ENCODE measurements at places on chromosomes 5 and 9. TPM values are rescaled to one million over a fixed set of nuclear protein-coding genes. Genes with fewer than 3 reads are reported as not detected.

GRCh38 chr9:79673614-79674013 lies 101.8 kb downstream of the TLE4 start:
- DNase-seq, result no peak

DNA sequence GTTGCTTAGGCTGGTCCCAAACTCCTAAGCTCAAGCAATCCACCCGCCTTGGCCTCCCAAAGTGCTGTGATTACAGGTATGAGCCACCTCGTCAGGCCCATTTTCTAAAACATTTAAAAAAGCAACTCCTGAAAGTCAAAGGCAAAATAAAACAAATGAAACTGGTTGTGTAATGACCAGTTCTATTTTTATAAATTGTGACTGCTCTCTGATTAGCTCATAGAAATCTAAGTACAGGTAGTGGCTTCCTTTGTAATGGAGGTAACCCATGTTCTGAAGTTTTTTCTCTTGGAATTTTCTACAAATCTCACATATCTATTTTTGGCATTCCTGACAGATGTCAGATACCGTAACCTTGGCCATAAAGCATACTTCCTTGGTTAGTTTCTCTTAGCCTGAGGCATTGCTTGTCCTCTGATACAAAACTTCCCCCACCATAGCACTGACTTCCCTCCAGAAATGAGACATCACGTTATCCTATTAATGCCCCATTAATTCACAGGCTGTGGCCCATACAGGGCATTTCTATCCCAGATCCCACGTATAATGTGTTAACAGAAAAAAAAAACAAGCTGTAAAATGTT lies 14.1 kb upstream of the AK3 start:
- DNase-seq, result no peak

Gene ADAMTS6
- 15.5 TPM for total RNA-seq

Gene TMEM8B
- 4.1 TPM for total RNA-seq

- DNase-seq, result no peak
Observed at GRCh38 chr9:93592008-93592642, 15.7 kb downstream of the PHF2 start.

- no peak for DNase-seq
Observed at GRCh38 chr5:58771796-58772195, 188.9 kb downstream of the RAB3C start.

DNA sequence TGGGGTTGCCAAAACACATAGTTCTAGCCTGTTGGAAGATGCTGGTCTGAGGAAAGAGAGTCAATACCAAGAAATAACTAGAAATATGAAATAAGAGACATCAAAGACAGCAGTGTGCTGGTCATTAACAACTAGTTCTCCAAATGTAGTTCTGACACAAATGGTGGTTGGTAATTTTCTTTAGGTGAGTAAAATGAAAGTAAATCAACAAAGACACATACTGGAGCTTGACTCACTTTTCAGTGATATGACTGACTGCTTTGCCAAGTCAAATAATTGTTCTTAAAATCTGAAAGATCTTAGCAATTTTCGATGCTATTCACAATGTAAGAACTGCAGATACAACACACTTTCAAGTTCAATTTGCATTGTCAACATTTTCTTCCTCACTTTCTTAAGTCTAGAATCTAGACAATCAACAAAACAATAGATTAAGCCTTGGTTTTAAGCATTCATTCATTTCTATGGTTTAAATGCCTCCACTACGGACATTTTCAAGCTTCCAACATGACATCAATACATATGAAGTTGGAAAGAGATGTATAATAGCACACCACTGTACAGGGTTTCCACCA lies 166.8 kb upstream of the MAP3K1 start:
- no peak for DNase-seq

DNA sequence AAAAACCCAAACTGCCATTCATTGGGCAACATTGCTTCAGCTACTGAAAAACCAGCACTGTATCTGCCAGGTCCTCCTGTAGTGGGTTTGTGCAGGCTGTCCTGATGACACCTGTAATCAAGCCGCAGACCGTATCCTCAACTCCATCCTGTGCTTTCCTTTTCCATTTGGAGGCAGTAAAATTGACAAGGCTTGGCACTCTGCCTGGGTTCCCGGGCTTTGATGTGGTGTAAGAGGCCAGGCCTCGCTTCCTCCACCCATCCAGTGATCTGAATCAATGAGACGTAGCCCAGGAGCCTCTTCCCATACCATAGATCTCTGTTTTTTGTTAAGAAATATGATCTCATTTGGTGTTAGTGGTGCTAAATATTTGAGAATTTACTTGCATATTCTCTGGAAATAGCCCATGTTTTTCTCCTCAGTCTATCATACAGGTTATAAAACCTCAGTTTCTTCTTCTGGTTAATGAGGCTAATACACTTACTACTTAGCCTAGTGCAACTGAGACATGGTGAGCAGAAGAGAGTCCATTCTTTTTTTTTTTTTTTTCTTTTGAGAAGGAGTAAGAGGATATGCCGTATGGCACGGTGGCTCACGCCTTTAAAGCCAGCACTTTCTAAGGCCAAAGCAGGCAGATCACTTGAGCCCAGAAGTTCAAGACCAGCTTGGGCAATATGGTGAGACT lies 34.8 kb downstream of the LSM11 start:
- no peak for DNase-seq

DNA sequence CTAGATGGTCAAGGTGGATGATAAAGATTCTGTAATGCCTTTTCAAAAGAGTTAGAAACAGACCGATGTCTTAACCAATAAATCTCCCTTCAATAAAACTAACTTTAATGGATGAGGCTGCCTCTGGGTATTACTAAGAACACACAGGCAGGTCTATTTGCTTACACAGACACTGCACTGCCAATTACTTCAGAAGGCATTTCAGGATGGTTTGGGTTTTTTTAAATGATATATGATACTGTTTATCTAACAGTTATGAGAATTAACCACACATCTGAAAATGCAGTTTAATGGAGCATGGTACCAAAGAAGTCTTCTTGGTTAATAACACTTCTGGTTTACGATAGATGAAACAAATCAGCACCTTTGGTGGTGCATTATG lies 367.9 kb upstream of the GRAMD2B start:
- DNase-seq, result no peak

Gene ACTBL2
- total RNA-seq, result not detected

GRCh38 chr9:132591751-132592314 lies 9.4 kb downstream of the BARHL1 start:
- no peak for DNase-seq

Gene ADAM19
- total RNA-seq, result 12.6 TPM

Gene CDC14B
- 38.3 TPM for total RNA-seq

- no peak for DNase-seq
Observed at GRCh38 chr9:101737705-101738565, 512 bp downstream of the GRIN3A start.

Gene RELL2
- 7.3 TPM for total RNA-seq

Gene STOM
- 15.1 TPM for total RNA-seq

DNA sequence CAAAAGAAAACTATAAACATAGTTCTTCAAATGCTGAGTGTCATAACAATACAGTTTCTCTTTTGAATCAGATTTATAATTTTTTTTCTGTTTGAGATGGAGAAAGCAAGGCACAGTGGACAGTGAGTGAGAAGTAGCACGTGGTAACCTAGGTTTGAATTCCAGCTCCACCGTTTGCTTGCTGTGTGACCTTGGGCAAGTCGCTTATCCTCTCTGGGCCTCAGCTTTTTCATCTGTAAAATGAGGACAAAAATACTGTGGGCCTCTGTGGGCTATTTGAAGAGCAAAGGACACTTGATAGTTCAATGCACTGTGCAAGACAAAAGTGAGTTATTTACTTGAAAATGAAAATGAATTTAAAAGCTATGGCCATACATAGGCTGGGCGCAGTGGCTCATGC lies 187.7 kb upstream of the TBCA start:
- DNase-seq, result no peak

- DNase-seq, result no peak
Observed at GRCh38 chr9:8715788-8716187, 916.2 kb upstream of the DMAC1 start.

DNA sequence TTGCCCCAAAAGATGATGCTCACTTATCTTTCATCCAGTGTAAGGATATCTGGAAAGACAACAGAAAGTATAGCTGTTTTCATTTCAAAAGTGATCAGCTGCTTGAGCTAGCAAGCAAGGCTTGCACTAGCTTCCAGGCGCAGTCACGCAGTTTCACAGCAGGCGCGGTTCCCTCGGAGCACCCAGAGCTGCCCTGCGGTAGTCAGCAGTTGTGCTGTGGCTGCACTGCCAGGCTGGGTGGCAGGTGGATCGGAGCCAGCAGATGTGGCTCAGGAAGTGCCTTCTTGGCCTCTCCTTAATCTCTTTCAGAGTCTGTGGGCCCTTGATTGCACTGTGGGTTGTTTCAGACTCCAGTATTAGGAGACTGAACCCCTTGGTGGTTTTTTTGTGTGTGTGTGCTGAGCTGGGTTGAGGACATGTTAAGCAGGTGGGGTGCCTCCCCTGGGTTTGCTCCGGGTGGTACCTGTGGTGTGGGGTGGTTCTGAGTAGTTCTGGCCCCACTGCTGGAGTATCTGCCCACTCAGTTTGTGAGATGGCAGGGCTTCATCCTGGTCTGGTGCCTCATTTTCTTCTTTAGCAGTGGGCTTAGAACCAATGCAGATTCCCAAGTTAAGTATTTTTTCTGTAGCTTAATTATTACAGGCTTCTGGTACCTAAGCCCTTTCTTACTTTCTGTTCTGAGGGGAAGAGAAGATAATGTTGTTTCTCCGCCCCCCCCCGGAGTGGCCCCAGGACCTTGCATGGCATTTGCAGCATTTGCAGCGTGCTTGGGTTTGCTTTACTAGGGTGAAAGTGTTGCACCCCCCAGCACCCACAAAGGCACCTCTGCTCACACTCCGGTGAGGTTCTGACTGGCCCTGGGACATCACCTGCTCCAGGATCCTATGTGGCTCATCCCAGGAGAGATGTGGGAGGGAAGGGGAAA lies 16.4 kb downstream of the TENT4A start:
- no peak for DNase-seq

Gene PCDHA9
- 9.8 TPM for total RNA-seq

Gene CFAP77
- total RNA-seq, result not detected

DNA sequence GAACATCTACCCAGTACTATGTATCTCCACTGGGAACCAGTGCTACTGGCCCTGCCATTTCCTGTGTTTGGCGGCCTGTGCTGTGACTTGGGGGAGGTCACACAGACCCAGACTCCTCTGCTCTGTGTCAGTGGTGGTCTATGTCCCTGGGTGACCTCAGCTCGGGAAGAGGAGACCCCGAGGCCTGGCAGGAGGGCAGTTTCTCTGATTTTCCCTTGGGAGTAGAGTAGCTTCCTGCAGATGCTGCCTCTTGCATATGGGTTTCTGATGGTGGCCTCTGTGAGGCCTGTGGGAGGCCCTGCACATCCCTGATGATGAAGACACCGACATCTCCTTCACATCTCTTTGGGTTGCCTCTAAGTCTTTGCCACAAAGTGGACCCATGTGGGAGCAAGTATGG lies 13.0 kb upstream of the SMIM32 start:
- DNase-seq, result no peak

DNA sequence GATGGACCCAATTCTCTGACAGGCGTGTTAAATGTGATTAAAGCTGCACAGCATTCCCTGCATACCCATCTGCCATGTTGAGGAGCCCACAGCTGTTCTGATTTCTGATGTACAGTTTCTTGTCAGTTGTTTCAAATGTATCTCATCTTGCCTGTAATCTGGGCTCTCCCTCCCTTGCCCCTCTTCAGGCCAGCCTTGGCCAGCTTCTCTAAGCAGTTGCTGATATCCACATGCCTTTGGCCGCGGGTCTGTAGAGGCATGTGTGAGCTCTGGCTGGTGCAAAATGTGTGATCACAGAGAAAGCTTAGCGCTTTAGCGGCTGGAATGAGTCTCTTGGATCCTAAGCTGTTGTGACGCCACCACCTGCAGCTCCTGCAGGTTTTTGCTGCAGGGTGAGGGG lies 332.0 kb downstream of the MLLT3 start:
- no peak for DNase-seq

- DNase-seq, result no peak
Observed at GRCh38 chr5:80961376-80962281, 1.5 kb downstream of the RASGRF2 start.

GRCh38 chr5:178442405-178443257 lies 147.6 kb downstream of the COL23A1 start:
- DNase-seq, result no peak

DNA sequence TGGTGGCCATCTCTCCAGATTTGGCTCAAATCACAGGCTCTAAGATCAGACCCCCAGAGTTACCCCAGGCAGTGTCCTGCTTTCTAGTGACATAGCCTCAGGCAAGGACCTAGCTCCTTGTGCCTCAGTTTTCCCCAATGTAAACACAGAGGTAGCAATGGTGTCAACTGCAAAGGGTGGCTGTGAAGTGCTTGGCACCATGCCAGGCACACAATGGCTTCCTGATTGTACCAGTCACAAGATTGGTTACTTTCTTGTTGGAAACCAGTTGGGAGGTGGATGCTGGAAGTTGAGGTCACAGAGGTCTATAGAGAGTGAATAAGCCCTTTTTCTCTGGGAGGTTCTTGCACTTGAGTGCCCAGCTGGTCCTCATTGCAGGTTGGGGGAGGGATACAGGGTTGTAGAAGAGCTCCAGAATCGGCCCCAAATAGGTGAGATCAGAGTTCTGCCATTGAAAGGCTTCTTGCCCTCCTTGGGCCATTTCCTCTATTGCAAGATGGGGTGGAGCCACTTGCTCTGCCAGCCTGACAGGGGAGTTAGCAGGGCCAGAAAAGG lies 2.3 kb downstream of the STKLD1 start:
- no peak for DNase-seq

All from frontal cortex (tissue), 4 donors.